ENCODE measurements at places on chromosomes 4 and X.
A peak's percentile ranks its signal among the peaks of the same experiment; 100 is the strongest.

DNA sequence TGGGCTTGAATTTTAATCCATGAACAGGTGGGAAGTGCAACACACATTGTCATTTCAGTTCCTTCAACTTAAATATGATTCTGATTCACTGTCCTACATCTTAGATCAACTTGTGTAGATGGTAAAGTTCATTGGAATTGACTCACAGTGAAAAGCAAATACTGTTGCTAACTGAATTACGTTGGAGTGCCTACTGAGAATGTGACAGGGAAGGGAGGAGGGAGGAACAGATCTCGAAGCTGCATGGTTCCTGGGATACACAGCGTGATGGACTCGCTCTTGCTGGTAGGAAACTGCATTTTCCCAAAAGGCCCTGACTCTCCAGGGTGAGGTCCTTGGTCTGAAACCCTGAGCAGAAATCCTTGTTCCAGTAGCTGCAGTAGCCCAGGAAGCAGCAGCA lies 284.2 kb downstream of the USP46 start:
- DNase-seq: no peak

- no peak for DNase-seq
Observed at GRCh38 chr4:76276813-76277212, 25.3 kb downstream of the FAM47E start.

GRCh38 chr4:77120886-77121508 lies 36.0 kb upstream of the CCNG2 start:
- no peak for DNase-seq

- no peak for DNase-seq
Observed at GRCh38 chrX:40132751-40133150, 35.0 kb upstream of the BCOR start.

- DNase-seq: peak; percentile 18
Observed at GRCh38 chrX:46967547-46967946, 55.3 kb downstream of the JADE3 start.

DNA sequence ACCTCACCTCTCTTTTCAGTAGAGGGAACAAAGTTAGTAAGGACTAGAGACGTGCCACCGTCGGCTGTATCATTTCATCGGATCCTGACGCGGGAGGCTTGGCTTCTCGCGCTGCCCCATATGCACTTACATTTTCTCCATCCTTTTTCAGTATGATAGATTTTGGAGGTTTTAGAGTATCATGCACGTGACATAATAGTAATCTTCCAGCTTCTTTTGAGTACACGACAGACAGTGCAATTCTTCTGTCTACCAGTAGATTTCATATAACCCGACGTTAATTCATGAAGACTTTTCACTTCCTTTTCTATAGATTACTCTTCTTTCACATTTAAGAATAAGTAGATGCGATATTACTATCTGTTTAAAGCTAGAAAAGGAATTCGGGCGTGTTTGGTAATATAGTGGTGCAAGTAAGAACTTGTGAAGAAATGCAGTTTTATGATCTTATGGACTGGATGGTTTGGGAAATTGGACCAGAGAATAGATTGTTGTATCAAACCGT lies 1.0 kb downstream of the CDS1 start:
- DNase-seq: no peak

DNA sequence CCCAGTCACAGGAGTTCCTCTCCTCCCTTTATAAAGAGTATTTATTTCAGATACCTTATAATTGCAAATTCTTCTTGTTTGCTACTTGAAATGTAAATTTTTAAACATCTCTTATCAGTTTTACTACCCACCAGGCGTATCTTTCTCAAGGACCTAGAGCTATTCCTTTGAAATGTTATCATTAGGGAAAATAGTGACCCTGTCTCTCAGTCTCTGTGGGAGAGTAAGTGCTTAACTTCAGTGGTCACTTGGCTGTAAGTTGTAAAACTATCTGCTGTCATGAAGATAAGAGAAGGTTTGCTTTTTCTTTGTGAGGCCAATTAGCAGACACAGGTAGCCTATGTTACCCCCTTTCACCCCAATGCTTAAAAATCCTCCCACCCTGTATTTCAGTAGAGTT lies 241.6 kb downstream of the TACR3 start:
- no peak for DNase-seq

- no peak for DNase-seq
Observed at GRCh38 chr4:155491336-155492120, 114.8 kb upstream of the MAP9 start.

DNA sequence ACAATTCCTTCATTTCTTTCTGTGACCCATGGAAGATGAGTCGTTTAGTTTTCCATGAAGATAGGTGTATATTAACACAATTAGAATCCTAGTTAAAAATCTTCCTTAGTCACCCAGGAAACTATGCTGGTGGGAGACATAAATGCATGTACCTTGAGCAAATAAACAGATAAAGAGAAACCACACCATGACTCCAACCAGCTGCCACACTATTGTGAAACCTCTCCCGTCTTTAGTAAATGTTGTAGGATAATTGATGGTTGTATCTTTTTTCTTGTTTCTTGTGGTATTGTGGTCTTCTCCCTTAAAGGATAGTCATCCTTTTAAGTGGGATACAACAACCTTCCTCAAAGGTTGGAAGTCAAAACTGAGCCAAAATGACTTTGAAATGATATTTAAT lies 103.8 kb upstream of the LEF1 start:
- no peak for DNase-seq

GRCh38 chrX:69522052-69522451 lies 17.9 kb downstream of the NALF2 start:
- DNase-seq: no peak

GRCh38 chr4:2925496-2925895 lies 37.7 kb downstream of the NOP14 start:
- DNase-seq: no peak

All from stimulated activated CD4-positive, alpha-beta T cell treated with anti-CD3 and anti-CD28 coated beads, Interleukin-2, amount 100 ng/mL, for 24 hours (primary cell).